Hematopoietic multipotent progenitor cell treated with erythropoietin and hydrocortisone succinate and interleukin-3 and kit ligand, for 4 days (in vitro differentiated cells): ENCODE measurements at places on chromosomes 3 and 15.

DNA sequence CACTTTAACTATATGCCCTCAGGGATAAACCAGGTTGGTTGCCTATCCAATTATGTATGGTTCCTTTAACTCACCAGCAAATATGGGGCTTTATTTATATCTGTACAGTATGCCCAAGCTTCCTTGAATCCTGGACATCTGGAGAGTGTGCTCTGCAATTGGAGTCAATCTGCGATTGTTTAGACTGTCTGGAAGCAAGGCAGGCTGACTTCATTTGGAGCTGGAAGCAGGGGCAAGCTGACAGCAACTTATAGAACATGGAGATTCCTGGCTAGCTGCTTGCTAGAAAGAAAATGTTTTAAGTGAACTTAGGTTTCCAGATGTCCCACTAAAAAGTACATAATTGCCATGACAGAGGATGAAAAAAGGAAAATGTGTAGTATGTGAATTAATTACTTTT is 63.7 kb upstream of the TPRG1 start:
- no peak for DNase-seq

GRCh38 chr3:138824114-138824506 is 10.6 kb downstream of the PIK3CB start:
- DNase-seq = no peak

GRCh38 chr15:29988701-29989100 is 94.1 kb upstream of the GOLGA8J start:
- no peak for DNase-seq

- DNase-seq = no peak
Observed at GRCh38 chr3:21140785-21141184, 610.2 kb downstream of the ZNF385D start.

- DNase-seq = no peak
Observed at GRCh38 chr3:111747490-111747889, 111.6 kb upstream of the PHLDB2 start.

GRCh38 chr3:151625086-151625485 is 108.6 kb upstream of the AADACL2 start:
- no peak for DNase-seq

DNA sequence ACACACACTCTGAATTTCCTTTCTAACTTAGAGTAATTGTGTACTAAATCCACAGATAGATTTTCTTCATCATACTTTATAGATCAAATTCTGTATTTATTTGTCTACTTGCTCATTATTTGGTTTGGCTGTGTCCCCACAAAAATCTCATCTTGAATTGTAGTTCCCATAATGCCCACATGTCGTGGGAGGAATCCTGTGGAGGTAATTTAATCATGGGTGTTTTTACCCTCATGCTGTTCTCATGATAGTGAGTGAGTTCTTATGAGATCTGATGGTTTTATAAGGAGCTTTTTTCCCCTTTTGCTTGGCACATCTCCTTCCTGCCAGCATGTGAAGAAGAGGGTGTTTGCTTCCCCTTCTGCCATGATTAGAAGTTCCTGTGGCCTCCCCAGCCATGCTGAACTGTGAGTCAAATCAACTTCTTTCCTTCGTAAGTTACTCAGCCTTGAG is 198.3 kb upstream of the TGFBR2 start:
- no peak for DNase-seq

- peak; percentile 60 for DNase-seq
Observed at GRCh38 chr3:170352936-170353335, 4.6 kb upstream of the SKIL start.

DNA sequence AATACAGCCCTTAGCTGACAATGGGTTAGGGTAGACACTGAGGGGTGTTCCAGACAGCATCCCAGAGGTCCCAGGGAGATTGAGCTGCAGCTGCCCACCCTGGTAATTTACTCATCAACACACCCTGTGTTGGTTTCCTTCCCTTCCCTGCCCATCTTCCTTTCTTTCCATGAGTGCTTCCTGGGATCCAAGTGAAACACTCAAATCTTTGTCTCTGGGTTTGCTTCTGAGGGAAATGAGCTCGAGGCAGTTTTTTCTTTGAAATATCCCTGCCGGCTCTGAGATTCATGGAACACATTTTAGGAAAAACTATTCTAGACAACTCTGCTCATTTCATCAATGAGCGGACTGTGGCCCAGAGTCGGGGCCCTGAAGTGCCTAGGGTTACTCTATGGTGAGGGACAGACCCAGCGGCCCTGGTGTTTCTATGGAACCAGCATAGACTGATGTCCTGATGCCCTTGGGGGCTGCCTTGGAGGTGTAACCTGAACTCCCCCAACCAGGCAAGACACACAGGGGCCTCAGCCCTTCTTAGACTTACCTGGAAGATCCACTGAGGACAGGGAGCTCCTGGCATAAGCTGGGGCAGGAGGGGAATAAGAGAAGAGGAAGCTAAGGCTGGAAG is 14.9 kb upstream of the CSRNP1 start:
- no peak for DNase-seq

DNA sequence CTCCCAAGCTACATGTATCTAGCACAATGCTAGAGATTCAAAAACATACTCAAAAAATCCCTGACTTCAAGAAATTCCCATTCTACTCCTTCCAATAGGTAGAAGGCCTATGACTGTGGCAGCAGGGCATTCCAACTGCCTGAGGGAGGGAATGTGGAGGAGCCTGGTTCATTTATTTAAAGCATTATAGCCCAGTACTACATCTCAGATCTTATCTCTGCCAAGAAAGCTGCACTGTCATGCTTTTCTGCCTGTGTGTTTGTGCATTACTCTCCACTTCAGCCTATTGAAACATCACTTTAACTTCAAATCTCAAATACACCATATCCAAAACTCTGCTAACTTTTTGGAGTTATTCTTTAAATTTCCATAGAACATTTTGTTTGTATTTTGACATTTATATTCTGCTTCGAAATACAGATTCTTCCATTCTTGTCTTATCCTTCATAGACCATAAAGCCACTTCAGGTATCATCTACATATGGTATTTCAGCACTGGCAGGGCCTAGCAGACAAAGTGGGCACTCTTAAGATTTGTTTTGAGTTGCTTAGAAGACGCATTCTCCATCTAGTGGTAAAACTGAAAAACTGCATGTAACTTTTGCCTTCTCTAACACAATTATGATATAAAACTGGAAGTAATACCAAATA is 59.1 kb upstream of the NEDD4 start:
- DNase-seq = peak; percentile 80

GRCh38 chr3:152291649-152292066 is 22.9 kb downstream of the MBNL1 start:
- DNase-seq = no peak

- no peak for DNase-seq
Observed at GRCh38 chr15:68548364-68548763, 30.4 kb upstream of the CORO2B start.

GRCh38 chr3:177478170-177478867 is 281.0 kb upstream of the TBL1XR1 start:
- peak; percentile 13 for DNase-seq

GRCh38 chr3:23739536-23739935 is 66.2 kb upstream of the UBE2E1 start:
- DNase-seq = peak; percentile 72

DNA sequence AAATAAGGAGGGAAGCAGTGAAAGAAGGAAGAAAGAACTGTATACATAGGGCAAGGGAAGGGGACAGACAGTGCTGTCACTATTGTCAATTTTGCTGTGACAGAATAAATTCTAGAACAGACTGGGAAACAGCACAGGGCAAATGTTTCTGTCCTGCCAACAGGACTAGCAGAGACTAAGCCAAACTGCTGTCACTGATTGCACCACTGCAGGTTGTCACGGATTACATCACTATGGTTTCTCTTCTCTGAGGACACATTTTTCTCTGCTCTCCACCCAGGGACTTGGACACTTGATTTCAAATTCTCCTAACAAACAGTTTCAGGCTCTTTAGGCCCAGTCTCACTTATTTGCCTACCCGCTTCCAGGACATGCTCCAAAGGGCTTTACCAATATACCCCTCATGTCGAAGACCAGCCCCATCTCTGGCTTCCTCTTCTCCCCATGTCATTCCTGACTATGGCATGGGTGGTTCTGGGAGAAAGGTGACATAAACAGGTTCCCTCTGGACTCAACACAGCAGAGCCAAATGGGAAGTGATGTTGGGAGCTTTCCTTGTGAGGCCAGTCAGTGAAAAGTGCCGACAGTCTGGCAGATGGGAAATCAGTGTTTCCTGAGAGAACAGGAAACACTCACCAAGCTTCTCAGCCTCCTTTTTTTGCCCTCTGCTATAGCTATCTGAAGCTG is 70.2 kb upstream of the ST3GAL6 start:
- no peak for DNase-seq

DNA sequence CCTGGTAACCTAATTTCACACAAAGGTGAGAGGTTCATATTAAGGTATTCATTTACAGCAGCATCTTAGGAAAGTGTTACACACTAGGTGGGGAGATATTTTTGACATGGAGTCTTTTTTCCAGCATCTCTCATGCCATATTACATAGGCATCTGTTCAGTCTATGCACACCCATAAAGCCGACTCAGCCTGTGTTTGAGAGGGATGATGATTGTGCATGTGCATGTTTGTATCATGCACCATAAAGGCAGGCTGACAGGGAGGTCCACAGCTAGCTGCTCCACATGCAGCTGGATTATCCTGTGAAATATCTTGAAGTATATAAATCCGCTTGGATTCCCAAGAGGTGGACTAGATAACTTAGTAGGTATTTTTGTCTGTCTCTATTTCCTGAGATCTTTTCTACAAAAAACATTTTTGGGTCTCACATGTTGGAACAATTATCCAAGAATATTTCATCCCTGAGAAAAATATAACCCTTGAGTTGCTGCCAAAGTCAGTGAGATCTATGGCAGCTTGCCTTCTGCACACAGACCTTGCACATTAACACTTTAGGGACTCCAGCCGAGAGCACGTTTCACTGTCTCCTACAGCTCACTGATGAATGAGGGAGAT is 288.4 kb upstream of the DPH6 start:
- no peak for DNase-seq
